Activated effector memory CD4-positive, alpha-beta T cell treated with Interleukin-2 at 50 U/mL for 16 hours (primary cell): ENCODE measurements at places on chromosomes 11 and 22.

- DNase-seq: no peak
Measured at GRCh38 chr11:27642954-27643353, 57.3 kb downstream of the BDNF start.

DNA sequence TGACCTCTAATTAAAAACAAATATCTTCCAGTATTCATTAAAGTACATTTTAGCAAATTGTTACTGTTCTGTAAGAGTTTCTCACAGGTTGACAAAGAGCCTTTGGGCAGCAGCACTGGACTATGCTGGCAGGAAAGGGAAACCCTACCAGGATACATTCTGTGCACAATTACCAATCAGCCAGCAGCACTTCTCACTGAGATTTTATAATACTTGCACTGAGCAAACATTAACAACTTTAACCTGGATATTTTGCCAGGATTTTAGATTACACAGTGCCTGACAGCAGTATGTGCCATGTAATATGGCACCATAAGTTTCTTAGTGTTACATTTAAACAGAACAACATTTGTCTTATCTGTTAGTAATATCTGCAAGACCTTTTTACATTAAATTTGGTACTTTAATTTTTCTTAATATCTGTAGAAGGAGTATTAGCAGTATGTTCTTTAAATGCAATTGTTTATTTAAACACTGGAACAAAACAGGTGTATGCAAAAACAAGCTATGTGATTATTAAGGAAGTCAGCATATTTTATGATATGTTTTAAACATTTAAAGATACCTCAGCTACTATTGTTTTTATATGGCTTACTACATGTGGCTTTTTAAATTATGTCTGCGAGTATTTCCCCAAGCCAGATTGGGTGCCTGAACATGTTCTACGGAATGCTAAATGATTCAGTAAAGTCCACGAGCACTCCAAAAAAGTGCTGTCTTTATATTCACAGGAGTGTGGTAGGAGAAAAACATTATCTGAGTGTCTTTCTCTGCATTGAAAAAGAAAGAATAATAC lies 699.0 kb upstream of the LUZP2 start:
- no peak for DNase-seq

DNA sequence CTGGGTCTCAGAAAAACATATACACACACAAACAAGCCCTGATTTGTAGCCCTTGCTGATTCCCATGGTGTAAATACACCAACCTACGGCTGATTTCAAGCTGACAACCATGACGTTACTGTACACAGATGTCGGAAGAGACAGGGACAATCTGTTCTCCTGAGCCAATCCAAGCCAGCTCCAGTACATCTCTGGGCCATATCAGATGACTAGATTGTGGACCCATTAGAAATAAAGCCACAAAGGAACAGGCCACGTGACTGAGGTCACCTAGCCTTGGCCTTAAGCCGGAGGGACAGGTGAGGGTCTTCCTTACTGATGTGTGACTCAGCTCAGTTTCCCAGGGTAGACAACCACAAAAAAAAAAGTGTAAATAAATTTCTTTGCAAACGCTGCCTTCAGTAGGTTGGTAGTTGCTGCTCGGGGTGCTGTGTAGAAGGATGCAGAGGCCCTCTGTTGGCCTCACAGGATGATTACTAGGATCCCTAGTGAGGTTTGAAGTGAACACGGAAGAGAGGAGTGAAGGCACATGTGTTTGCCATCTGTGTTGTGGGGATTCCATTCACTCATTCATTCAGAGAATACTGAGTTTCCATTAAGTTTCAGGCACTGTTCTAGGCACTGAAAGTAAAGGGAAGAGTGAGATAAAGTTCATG lies 99.0 kb upstream of the LARGE1 start:
- DNase-seq: no peak

- DNase-seq: no peak
Measured at GRCh38 chr11:5242208-5242607, 7.4 kb downstream of the HBG1 start.

- no peak for DNase-seq
Measured at GRCh38 chr11:35126000-35126878, 12.7 kb upstream of the CD44 start.

DNA sequence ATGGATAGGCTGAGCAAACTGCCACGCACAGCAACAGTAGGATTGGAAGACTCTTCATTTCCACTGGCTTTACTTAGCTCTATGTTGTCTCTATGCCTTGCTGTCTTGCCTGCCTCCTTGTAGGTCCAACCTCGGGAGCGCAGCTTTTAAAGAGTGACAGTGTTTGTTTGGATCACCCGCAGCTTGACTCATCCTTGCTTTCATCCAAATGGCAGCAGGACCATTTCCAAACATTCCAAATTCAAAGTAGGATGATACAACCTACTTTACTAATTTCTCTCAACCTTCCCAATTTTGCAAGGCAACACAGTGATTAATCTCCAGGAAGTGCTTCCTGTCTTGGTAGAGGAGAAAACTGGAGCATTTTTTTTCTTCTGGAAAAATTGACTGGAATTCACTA lies at the start of gene MMP3:
TSS of gene MMP3 (minus strand) at position 121 of the 400 bp plus-strand sequence. CDS start at position 58, 63 bp downstream.
- no peak for DNase-seq

DNA sequence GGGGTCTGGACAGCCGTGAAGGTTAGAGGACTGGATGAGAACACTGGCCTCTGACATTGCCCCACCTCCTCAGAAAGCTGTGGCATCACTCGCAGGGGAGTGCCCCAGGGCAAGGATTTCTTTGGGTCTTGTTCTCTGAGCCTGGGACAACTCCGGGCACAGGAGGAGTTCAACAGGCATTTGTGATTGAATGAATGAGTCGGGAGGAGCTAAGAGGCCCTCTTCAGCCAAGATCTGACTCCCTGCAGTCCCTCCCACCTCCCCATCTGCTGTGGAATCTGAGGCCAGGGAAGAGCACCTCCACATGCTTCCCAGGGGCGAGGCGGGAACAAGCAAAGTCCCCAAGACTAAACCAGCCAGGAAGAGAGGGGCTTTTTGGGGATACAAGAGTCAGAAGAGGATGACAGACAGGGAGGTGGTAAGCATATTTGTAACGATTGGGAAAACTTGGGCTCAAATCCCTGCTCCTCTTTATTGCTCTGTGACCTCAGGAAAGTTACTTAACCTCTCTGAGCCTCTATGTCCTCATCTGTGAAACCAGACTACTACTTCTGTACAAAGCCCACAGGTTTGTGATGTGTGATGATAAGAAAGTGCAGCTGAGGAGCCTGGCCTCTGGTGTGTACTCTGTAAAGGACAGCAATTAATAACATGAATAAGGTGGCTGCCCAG lies 6.4 kb downstream of the TP53I11 start:
- no peak for DNase-seq
